ENCODE measurements at places on chromosomes 6 and 20. TPM values are rescaled to one million over a fixed set of nuclear protein-coding genes. Genes with fewer than 3 reads are reported as not detected.

The FAM229B gene
- 32.2 TPM for total RNA-seq

The TNFRSF6B gene
- total RNA-seq, result 6.7 TPM

The OOEP gene
- total RNA-seq, result not detected

GRCh38 chr6:149769676-149770075, 20.1 kb downstream of the PCMT1 start:
- no peaks in the 10 kb centered on the region for H3K27me3 ChIP-seq
- no peak overlapping the region for H3K4me3 ChIP-seq
- H3K36me3 ChIP-seq, result no peaks in the 10 kb centered on the region
- no peak overlapping the region for H3K27ac ChIP-seq
- no peak for DNase-seq

GRCh38 chr6:81906041-81906440, 153.6 kb upstream of the TENT5A start:
- H3K4me1 ChIP-seq, result no peaks in the 10 kb centered on the region
- H3K4me3 ChIP-seq, result no peak overlapping the region
- H3K27ac ChIP-seq, result no peak overlapping the region

The BNIP5 gene
- not detected for total RNA-seq

Measured in prostate gland (tissue), 2 donors.